GM23338 (cell line): ENCODE measurements at places on chromosomes 4 and X.

DNA sequence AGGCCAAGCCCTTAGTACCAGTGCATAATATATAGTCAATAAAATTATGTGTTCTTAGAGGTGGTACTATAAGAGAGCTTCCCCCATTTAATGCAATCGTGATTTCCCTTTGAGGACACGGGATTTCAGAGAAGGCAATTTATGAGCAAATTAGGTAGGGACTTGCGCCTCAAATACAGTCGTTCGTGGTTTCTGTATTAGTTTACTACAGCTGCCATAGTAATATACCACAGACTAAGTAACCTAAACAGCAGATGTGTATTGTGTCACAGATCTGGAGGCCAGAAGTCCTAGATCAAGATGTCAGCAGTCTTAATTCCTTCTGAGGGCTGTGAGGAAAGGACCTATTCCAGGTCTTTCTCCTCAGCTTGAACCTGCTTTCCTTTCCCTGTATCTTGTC is 1.5 kb upstream of the PUDP start:
- no peak for DNase-seq

- no peak for DNase-seq
These were observed 87.6 kb downstream of the ABLIM2 start for GRCh38 chr4:8070736-8071718.

GRCh38 chr4:118224243-118224829 is 128.5 kb downstream of the PRSS12 start:
- peak; percentile 84 for DNase-seq

- no peak for DNase-seq
These were observed 119.0 kb downstream of the REELD1 start for GRCh38 chr4:146333187-146333894.

DNA sequence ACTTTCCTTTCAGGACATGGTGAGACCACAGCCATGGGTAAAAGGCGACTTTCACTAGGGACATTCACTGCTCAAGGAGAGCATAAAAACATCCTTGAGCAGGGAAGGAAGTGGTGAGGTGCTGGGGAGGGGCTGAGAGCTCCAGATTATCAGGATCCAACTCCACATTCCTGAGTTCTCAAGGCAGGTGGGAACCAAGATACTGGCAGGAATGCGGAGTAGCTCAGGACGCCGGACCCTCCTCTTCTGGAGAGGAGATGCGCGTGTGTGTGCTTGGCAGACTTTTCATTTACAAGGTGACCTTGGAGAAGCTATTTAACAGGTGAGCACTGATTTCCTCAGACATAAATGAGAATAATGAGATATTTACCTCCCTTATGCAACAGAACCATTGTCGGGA is 41.3 kb upstream of the TXK start:
- DNase-seq = peak; percentile 93

DNA sequence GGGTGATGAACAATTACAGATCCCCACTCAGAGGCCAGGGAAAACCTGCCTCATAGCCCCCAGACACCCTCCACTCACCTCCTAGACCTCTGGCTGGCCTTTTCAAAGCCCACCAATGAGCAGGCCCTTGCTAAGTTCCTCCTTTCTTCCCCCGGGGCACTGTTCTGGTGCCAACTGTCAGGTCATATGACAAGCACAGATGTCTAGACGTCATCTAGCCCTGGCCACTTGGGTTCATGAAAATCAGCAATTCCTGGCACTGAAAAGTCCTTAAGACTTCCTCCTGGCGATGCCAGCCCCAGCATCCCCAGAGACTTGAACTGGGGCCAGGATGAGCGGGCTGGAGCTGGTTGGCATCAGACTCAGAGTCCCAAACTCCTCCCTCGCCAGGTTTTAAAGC is 115.6 kb upstream of the NALF2 start:
- no peak for DNase-seq

- no peak for DNase-seq
These were observed 104.0 kb downstream of the MAD2L1 start for GRCh38 chr4:119962631-119963030.

- peak; percentile 82 for DNase-seq
These were observed 26.3 kb downstream of the UTP14A start for GRCh38 chrX:129932016-129932820.

- DNase-seq = no peak
These were observed 5.3 kb upstream of the SHISA3 start for GRCh38 chr4:42391981-42392380.

DNA sequence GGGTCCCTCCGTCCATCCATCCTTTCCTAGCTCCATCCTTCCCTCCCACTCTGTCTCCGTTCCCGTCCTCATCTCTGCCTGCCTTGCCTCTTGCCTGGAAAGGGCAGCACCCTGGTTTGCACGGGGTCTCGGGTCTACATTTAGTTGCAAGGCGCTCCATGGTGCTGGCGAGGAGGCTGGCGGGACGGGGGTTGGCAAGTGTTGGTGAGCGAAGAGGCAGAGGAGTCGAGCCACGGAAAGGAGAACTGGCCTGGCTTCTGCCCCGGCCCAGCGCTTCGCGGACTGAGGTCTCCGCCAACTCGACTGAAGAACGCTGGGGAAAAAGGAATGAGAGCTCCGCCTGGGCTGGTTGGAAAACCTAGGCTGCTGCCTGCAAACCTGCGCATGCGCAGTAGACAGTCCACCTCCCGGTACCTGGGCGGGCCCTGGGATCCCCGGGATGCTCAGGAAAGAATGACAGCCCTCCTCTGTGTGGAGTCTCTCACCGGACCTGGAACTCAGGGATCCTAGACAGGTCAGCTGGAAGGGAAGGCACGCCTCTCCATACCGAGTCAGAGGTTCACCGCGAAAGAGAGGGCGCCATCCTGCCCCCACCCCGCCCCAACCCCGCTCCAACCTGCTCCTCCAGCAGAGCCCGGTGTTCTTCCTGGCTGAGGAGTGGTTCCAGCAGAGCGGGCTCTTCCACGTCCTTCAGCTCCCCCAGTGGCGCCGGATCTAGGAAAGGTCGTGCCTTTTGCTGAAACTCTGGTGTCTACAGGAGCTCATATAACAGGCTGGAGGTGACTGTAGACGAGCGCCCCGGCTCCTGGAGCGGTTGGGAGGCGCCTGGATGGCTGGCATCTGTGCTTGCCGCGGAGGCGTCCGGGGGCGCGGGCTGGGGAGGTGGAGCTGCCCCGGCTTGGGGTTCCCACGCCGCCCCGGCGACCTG is 6.0 kb downstream of the FRG2 start:
- DNase-seq = peak; percentile 92

- DNase-seq = no peak
These were observed 517.5 kb upstream of the GRIA3 start for GRCh38 chrX:122666601-122667000.

GRCh38 chr4:121219227-121219626 is 55.1 kb upstream of the TNIP3 start:
- DNase-seq = no peak

DNA sequence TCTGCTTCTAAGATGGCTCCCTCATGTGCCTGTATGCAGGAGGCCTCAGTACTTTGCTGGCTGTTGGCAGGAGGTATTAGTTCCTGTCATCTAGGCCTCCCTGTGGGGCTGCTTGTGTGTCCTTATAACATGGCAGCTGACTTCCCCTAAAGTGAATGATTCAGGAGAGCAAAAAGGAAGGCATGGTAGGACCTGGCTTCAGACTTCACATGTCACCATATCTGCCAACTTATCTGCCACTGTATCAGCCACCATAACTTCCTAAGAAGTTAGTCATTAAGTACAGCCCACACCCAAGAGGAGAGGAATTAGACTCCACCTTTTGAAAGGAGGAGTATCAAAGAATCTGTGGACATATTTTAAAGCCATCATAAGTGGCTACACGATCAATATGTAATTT is 122.5 kb downstream of the UCHL1 start:
- DNase-seq = no peak

DNA sequence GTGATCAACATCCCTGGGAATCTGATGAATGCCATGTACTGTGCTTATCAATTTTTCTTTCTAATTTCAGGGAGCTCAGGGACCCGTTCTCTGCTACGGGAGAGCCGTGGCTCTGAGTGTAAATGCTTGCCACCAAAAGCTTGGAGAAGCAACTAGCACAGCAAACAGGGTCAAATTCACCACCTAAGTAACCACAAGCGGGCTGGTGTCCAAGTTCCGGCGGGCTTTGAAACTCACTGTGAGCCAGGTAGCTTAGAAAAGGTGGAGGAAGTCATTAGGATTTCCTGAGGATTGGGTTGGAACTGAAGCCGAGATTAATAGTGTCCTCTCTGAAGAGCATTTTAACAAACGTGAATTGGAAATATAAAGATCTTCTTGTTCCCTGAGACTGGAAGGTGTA is 87.2 kb downstream of the CLDN34 start:
- no peak for DNase-seq

DNA sequence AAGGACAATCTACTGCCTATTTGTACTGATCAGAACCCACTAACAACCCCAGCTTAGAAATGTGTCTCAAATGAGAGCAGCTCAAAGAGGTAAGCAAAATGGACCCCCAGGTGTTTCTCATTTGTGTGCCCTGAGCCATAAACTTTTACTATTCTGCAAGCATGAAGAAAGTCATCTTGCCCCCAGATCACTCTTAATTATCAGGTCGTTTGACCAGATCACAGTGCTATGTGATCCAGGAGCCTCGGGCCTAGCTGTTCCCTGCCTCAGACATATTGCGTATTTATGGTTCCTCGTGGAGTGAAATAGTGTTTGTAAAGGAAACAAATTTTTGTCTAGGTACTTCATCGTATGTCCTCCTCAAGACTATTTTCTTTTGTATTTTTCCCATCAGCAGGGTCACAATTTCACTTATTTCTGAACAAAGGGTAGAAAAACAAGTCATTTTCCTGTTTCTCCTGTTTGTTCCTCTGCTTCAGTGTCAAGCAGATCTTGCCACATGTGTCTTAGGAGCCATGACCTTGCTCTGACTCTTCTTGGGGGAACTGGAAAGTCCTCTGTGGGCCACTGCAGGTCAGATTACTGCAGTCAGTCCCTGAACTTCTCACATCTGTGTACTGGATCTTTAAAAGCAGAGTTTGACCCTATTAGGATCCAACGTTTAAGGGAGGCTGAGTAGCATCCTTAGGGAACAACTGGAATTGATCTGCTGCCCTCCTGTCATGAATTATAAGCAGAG is 194.9 kb downstream of the PALLD start:
- DNase-seq = no peak

- peak; percentile 26 for DNase-seq
These were observed 25.2 kb upstream of the ANAPC4 start for GRCh38 chr4:25351777-25352416.

GRCh38 chrX:132810488-132810887 is 147.9 kb downstream of the HS6ST2 start:
- no peak for DNase-seq

GRCh38 chrX:38701073-38701472 is 100.2 kb upstream of the MID1IP1 start:
- DNase-seq = peak; percentile 20

DNA sequence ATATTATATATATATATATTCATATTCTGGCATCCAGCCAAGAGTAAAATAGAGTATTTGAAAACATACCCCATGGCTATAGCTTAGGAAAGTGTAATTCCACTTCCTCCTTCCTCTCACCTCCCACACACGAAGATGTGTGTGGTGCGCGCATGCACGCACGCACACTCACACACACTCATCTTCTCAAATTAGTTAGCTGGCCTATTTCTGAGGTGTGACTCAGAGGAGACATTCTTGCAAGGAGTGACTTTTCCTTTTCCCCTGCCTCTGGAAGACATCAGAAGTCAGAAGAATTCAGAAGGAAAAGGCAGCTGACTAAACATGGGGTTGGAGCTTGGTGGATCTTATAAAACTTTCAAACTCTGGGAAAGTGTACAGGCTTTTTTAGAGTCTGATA is 8.8 kb downstream of the ENPEP start:
- no peak for DNase-seq

- DNase-seq = peak; percentile 92
These were observed 15.1 kb downstream of the NOCT start for GRCh38 chr4:139030614-139031235.

DNA sequence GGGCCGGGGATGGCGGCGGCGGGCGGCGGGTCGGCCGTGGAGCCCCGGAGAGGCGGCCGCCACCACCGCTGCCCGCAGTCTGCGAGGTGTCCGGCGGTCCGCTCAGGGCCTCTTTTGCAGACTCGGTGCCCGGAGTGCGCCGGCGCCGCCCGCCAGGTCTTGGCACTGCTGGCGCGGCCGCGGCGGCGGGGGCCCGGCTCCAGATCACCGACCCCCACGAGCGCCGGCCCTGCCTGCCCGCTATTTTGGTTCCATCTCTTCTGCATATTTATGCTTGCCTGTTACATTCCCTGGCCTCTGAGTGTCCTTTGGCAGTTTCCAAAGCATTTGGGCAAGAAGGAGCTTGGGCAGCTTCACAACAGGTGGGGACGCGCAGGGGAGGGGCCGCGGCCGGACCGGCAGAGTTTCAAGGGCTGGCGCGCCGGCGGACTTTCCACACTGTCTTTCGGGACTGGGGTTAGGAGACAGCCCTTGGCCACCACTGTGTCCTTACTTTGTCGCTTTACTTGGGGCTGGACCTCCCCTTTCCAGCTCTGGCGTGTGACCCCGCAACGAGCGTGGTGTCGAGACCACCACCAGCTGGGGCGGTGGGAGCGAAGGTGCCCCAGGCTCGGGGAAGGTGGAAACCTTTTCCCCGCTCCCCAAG is 668 bp upstream of the TAPT1 start:
- DNase-seq = peak; percentile 71

GRCh38 chr4:13881892-13882291 is 254.4 kb upstream of the BOD1L1 start:
- DNase-seq = no peak

DNA sequence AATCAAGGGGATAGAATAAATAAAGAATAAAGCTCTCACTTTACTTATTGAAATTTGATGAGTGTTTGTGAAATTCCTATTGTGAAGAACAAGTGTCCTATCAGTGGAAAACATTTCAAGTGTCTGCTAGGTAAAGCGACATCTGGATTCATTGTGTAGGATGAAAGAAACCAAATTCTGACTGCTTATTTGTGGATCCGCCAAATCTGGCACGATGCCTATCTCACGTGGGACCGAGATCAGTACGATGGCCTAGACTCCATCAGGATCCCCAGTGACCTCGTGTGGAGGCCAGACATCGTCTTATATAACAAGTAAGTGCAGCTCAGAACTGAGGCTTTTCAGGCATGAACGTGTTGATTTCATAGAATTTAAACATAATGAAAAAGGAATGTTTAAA is 1.9 kb downstream of the CHRNA9 start:
- no peak for DNase-seq

- DNase-seq = no peak
These were observed 428.2 kb downstream of the ADAM29 start for GRCh38 chr4:175346376-175346775.
